ENCODE measurements at places on chromosomes 5 and 9.

- DNase-seq: no peak
These were observed 71.4 kb upstream of the MOCS2 start for GRCh38 chr5:53180991-53181390.

- DNase-seq: no peak
These were observed 107.6 kb downstream of the GRIA1 start for GRCh38 chr5:153598099-153598498.

GRCh38 chr5:98513380-98513779 is 260.1 kb upstream of the RGMB start:
- DNase-seq: no peak

DNA sequence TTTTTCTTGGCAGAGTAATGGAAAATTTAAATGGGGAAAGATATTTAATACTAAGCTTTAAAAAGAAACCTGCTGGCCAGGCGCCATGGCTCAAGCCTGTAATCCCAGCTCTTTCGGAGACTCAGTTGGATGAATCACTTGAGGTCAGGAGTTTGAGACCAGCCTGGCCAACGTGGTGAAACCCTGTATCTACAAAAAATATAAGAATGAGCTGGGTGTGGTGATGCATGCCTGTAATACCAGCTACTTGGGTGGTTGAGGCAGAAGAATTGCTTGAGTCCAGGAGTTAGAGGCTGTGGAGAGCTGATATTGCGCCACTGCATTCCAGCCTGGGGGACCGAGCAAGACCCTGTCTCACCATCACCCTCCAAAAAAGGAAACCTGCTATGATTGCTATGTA is 32.8 kb downstream of the TUT7 start:
- peak; percentile 84 for DNase-seq

DNA sequence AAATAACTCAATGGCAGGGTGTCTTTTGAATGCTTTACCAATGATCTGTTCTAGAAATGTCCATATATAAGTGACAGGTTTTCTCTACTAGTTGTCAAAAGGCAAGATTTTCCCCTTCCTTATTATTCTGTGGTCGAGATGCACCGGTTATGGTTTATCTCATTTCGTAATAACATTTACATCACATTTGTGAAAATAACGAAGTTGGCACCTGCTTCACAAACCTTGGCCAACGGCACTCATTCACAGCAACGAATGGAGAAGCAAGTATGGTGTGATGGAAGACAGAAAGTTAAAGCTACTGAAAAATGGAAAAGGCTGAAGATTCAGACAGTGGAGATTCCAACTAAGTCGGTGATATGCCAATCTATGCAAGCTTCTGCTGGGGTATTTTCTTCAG is 235.8 kb downstream of the KCTD16 start:
- DNase-seq: no peak

DNA sequence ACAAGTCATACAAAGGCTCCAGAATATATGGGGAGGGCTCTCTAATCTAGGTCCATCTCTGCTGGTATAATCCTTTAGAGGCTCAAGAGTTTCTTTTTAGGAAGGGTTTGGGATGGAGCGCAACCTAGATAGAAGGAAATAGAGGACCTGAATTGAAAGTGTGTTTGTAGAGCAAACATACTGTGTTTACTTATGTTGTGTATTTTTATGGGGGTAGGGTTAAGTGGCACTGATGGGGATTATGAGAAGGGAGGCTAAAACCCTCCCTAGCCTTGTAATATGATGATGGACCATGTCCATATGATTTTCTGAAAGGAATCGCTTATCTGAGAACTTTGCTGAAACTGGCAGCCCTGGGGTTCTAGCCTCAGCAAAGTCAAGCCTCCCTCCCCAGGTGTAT is 4.4 kb upstream of the ELL2 start:
- no peak for DNase-seq

DNA sequence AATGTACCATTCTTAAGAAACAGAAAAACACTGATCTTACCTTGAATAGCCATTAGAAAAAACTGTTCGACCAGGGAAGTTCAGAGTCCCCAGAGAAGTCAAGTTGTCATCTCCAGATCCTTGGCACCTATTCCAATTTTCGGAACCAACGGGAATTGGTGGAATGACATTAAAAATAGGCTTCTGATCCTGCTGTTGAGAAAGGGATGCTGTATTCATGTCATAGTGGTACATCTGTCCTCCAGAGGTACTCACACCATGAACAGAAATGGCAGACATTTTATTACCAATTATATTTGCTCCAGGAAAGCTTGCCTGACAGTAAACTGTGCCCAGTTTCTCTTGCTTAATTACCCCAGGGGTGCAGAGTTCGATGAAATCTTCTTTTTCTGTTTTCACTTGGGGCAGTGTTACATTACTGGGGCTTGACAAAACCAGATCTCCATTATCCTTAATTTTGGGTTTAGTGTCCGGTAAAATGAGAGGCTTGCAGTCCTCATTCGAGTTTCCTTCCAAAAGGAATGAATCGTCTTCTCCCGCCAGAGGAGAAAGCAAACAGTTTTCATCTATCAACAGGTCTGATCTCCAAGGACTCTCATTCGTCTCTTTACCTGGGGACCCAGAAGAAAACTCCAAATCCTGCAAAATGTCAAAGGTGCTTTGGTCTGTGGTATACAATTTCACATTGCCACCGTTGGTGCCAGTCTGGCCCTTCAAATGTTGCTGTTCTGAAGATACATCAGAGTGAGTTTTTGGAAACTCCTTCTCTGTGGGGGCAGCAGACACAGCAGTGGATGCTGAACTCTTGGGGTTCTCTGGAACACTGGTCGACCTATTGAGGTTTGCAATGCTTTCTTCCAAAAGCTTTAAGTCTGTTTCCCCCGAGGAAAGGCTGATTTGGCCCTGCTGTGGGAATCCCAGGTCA is 3.6 kb downstream of the NR3C1 start:
- no peak for DNase-seq

- no peak for DNase-seq
These were observed 66.2 kb downstream of the NDST1 start for GRCh38 chr5:150573867-150574817.

- no peak for DNase-seq
These were observed 33.4 kb downstream of the CREBRF start for GRCh38 chr5:173089581-173089980.

- no peak for DNase-seq
These were observed 50.9 kb upstream of the DMRTA1 start for GRCh38 chr9:22395687-22396141.

DNA sequence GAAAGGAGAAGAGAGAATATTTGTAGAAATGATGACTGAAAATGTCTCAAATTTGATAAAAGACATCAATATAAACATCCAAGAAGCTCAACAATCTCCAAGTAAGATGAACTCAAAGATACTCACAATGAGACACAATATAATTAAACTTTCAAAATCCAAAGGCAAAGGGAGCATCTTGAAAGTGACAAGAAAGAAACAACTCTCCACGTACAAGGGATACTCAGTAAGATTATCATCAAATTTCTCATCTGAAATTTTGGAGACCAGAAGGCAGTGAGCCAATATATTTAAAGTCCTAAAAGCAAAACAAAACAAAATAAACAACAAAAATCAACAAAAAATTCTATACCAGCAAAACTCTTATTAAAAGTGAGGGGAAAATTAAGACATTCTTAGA is 428.7 kb downstream of the NFIB start:
- DNase-seq: no peak

GRCh38 chr5:21856987-21857386 is 996.2 kb downstream of the CDH12 start:
- DNase-seq: no peak

DNA sequence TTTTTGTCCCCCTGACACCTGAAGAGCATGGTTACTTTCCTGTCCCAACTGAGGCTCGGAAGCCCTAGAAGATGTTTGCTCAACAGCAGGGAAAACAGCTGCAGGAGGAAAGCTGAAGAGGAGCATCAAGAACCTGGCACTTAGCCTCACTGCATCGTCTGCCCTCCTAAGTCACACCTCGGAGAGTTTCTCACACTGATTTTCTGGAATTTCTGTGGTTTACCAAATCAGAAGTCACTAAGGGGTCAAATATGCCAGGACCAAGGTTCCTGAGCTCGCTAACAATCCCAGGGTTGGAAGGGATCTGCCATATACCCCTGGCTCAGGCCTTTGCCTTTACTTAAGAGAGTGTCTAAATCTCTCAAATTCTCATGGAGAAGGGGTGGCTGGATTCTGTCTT is 5.3 kb downstream of the IL12B start:
- no peak for DNase-seq

GRCh38 chr5:150144246-150144801 is 11.3 kb downstream of the PDGFRB start:
- DNase-seq: peak; percentile 94

- DNase-seq: no peak
These were observed 406.7 kb downstream of the MAN2A1 start for GRCh38 chr5:110096419-110096818.

DNA sequence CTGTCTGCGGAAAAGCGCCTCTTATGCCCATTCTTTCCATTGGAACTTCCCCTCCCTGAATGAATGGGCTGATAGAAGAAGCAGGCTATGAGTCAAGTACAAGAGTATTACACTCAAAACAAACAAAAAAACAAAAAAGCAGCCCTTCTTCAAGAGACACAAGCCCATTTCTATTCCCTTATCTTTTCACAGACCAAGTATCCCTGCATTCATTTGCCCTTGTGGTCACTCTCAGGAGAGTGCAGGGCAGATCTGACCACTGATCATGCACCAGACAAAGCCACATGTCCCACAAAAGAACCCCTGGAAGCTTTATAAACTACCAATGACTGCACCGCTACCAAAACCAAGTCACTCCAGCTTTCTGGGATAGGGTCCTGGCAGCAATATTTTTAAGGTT is 262.5 kb upstream of the TAS2R1 start:
- no peak for DNase-seq

- DNase-seq: peak; percentile 77
These were observed 461.3 kb downstream of the ENC1 start for GRCh38 chr5:74179179-74179578.

- no peak for DNase-seq
These were observed 25.3 kb upstream of the ENHO start for GRCh38 chr9:34547960-34548611.

- DNase-seq: peak; percentile 72
These were observed 22.3 kb downstream of the PSMB7 start for GRCh38 chr9:124392871-124393460.

GRCh38 chr5:469752-470483 is 26.9 kb downstream of the EXOC3 start:
- DNase-seq: no peak

DNA sequence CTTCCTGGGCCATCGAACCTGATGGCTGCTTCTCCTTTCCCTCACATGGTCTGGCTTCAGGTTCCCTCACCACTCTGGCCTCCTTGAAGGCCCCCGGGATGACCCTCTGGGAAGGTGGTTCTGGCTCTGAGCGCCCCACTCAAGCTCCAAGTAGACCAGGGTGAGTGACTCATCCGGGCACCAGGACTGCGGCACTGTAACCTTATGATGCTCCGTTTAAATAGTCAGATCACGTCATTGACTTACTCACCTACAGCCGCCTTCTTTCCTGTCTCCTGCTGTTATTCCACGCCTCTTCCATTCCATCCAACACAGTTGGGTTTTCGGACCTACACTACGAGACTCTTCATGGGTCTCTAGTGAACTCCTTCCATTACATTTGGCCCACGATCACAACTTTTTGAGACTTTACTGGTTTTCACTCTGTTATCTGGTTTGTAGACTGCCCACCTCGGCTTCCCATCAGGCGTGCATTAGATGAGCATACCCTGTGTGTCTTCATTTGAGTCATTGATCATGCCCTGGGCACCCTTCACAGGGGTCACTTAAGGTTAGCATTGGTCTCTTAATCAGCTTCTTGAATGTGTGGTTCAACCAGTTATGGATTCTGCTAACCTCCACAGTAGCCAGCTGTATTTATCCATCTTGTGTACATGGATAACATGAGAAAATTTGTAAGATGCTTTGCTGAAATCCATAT is 138.8 kb upstream of the LMX1B start:
- DNase-seq: peak; percentile 56

- peak; percentile 38 for DNase-seq
These were observed 4.7 kb upstream of the ISCA1 start for GRCh38 chr9:86287013-86287412.

DNA sequence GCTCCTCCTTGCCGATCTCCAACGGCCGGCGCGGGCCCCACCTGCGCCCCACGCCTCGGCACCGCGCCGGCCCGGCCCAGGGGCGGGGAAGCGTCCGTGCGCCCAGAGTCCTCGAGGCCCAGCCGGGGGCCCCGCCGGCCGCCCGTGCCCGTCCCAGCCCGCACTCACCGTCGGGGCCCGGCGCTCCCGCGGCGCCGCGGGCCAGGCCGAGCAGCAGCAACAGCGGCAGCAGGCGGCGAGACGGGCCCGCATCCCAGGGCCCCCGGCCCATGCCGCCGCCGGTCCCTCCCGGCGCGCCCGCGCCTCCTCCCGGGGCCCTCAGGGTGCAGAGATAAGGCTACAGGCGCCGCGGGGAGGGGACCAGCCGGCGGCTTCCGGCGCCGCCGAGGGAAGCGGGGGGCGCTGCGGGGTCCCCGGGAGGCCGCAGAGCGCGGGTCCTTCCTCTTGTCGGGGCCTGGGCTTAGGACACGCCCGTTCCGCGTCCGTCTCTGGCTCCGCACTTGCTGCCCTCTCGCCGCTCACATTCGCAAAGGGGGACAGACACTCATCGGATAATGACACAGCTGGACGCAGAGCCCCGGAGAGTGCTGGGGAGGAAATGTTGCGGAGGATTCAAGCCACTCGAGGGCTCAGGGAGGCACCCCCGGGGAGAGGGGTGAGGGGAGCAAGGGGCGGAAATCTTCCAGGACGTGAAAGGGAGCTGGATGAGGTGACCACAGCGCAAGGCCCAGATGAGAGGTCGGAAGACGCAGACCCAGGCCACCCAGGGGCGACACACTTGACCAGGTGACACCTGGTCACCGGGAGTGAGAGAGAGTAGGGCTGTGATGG is at the start of gene SUSD1:
SUSD1 (minus strand) TSS at position 333 of the 831 bp plus-strand sequence; CDS start at position 271, 62 bp downstream.
- DNase-seq: no peak

GRCh38 chr5:154868702-154869101 is 10.3 kb downstream of the CNOT8 start:
- no peak for DNase-seq

- no peak for DNase-seq
These were observed 218.9 kb downstream of the NXNL2 start for GRCh38 chr9:88753691-88754367.

DNA sequence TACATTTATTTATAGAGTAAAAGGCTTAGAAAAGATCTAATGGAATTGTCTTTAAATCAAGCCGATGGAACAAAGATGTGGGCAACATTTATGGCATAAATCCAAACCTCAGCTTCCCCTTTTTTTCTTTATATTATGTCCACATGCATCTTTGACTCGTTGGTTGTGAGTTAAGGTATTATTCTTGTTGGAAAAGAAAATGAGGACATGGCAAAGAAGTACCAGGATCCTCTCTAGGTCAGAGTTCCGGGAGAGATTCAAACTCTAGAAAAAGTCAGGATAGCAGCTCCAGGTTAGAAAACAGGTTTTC is 508 bp upstream of the NME5 start:
- DNase-seq: no peak

- no peak for DNase-seq
These were observed 61.3 kb upstream of the MTAP start for GRCh38 chr9:21741151-21741550.
